ENCODE measurements at places on chromosomes 4 and X.

DNA sequence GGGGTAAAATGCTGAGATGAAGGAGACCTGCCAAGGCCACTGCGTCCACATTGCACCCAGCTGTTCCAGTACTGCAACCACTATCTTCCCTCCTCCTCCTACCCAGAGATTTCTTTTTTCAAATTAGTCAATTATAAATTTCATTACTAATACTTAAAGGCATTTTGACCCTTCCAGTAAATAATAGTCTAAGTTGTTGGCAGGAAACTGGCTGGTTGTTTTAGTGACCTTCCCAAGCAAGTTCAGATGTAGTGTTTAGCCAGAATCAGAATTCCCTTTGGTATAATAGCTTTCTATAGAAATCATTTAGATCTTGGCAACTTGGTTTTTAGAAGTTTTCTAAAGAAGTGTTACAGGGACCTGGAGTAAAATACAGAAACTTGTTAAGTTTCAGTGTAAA lies 66.0 kb downstream of the AASDH start:
- no peak for DNase-seq

DNA sequence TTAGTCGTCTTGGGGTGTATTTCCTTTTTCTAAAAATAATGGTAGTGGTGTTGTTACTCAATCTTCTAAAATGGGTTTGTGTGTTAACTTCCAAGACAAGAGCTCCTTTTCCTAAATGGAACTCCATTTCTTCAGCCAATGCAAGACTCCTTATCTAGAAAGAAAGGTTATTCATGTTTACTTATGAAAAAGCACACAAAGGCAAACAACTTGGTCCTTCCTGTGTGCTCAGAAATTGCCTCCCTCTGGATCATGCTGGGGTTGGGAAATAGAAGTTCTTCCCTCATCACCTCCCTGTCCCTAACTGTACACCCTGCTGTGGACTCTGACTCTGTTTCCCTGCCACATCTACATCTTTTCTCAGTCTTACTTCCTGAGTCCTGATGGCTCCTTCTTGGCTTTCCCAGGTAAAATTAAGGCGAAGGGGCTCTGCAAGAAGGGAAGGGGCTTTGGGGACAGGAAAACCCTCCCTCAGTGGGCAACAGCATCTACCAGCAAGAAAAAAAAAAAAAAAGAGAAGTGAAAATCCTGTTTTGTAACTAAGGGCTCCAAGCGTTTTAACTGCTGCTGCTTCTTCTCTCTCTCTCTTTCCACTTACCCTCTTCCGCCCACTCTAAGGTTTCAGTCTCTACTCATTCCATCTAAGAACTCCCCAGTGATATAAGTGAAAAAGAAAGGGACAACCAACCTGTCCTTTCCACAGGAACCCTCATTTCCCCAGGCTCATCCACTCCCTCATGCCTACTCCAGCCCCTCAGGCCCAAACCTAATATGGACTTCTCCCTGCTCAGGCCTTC lies 19.8 kb upstream of the TASL start:
- DNase-seq, result no peak

DNA sequence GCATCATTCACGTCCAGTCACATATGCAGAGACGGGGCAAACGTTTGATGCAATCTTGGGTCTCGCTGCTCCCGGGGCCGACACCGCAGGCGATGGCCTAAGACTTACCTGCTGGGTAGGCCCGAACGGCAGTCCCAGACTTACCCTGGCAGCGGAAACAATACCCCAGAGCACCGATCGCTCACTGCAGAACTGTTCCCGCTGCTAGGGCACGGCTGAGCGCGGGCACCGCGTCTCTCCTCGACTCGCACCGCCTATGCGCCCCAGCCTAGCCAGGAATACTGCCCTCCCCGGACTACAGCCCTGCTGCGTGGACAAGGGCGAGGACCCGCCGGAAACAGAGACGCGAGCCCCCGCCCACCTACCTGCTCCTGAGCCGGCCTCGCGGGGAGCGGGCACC lies 86.2 kb downstream of the HPRT1 start:
- DNase-seq, result no peak

GRCh38 chrX:72308566-72309296 lies 3.0 kb upstream of the CITED1 start:
- no peak for DNase-seq

DNA sequence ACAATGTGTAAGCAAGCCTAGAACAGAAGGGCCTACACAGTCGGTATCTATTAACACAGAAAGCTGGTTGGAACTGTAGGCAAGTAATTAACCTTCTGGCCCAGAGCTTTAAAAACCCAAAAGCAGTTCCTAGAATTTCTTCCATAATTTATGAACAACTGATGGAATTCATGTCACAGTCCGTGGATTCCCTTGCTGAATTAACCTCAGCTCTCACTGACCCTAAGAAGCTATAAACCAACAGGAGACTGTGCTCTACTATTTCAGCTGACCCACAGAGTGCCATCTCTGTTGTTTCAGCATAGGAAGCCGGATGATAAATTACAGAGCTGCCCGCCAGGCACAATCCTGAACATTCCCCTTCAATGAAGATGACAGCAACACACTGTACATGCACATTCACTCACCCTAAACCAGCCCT lies 157.3 kb downstream of the PRDM5 start:
- DNase-seq, result no peak

DNA sequence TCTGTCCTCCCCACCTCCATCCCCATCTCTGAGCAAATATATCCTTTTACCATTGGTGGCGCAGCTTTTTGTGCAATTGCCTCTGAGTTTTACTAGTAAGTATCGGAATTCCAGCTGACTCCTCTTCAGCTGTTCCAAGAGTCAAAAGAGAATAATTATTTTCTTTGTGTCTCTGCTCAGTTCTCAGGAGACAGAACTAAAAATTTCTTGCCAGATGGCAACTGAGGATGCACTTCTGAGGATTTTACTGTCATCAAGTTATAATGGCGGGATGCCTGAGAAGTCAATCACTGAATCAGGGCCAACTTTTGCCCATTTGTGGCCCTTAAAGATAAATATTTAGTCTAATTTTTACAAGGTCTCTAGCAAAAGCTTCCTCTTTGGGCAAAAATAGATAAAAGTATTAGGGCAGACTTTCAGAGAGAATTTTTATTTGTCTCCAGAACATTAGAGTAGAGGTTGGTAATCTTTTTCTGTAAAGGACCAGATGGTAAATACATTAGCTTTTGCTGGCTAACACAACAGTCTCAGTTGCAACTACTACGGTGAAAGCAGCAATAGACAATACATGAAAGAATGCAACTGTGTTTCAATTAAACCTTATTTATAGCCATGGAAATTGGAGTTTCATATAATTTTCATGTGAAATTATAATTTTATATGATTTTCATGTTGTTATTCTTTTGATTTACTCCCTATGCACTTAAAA lies 15.6 kb upstream of the ADGRA3 start:
- DNase-seq, result no peak

GRCh38 chr4:145153904-145154298 lies 26.5 kb downstream of the OTUD4 start:
- DNase-seq, result no peak

DNA sequence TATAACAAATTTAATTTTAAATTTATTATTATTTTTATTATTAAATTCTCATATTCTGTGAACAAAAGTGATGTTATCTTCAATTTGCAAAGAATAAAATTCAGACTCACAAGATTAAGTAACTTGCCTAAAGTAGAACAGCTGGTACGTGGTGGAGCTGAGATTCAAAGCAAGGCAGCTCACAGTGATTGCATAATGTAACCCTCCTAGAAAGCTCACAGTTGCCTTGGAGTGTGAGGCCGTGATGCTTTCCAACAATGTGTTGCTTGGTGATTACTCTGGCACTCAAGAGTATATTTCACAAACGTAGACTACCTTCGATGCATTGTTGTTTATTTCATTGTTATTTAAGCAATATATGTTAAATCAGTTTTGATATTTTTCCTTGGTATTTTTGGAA lies 1039.2 kb upstream of the PABPC4L start:
- no peak for DNase-seq

- no peak for DNase-seq
Measured at GRCh38 chrX:31832263-31832662, 760.4 kb upstream of the FTHL17 start.

DNA sequence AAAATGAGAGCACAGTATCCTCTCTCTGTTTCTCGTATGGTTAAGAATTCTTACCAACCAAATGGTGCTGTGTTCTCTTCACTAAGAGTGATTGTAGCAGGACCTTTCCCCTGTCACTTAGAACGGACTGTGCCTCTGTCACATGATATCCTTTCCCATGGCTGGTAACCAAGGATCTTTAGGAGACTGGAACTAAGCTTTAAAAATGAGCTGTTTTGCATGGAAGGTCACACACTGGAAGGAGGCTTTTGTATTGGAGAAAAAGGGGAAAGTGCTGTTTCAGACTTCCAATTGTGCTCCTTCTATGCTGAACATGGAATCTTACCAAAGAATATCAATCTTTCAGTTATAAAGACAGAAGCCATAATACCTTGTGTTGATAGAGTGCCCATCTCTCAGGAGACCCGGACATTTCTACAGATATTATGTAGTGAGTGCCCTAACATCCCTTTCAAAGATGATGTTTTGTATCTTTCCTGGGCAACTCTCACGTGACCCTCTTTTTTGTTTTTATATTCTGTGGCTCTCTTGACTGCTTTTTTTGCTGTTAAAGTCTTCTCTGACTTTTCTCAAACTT lies 148.6 kb downstream of the SLC4A4 start:
- no peak for DNase-seq

- DNase-seq, result no peak
Measured at GRCh38 chrX:2691543-2692220, 587 bp downstream of the CD99 start.

GRCh38 chr4:159390648-159391047 lies 287.8 kb downstream of the RAPGEF2 start:
- peak; percentile 89 for DNase-seq

Measured in HFF-Myc (cell line).